ENCODE measurements at places on chromosomes 4 and X.

- no peak for DNase-seq
Observed at GRCh38 chr4:73540826-73541225, 59.3 kb downstream of the AFM start.

- no peak for DNase-seq
Observed at GRCh38 chr4:48307528-48307927, 33.8 kb upstream of the SLAIN2 start.

- DNase-seq: no peak
Observed at GRCh38 chrX:24357106-24357505, 3.3 kb upstream of the SUPT20HL1 start.

DNA sequence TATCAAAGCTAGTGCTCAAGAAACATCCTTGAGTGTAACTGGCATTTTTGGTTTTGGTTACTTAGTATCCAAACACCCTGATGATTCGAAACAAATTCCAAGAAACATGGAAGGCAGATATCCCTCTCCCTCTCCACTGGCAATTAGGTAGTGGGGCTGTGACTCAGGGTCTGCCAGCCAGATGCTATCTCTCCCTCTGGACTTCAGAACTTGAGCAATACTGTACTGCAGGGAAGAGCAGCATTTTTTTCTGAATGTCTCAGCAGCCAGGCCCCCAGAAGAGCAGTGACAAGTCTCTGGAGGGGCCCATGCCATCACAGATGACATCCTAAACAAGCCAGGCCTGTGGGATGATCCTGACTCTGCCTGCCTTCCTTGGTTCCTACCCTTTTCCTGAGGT, 37.3 kb upstream of the BCORL1 start:
- no peak for DNase-seq

- no peak for DNase-seq
Observed at GRCh38 chrX:152165033-152165743, 26.8 kb upstream of the MAGEA10 start.

- no peak for DNase-seq
Observed at GRCh38 chr4:40446839-40447238, 111.7 kb downstream of the CHRNA9 start.
